ENCODE measurements at places on chromosomes 13 and 19.

DNA sequence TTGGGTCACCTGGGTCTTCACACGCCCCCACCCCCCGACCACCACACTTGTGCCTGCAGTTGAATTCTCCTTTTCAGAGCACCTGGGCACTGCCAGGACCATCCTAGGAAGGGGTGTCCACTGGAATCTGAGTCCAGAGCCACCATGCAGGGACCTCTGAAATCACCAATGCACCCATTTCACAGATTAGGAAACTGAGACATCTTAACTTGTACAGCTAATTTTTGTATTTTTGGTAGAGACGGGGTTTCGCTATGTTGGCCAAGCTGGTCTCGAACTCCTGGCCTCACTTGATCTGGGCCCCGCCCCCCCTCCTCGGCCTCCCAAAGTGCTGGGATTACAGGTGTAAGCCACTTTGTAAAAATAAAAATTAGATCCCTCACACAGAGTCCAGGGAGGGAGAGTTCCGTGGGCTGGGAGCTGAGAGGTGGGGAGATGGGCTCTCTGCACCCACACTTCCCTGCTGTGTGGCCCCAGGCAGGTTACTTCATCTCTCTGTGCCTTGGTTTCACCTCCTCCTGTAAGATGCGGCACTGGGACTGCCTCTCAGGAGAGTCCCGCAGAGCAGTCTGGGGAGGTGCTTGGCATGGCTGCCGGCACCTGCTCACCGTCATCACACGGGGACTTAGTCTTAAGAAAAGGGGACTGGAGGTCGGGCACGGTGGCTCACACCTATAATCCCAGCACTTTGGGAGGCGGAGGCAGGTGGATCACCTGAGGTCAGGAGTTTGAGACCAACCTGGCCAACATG lies 45.9 kb upstream of the C19orf12 start:
- no peak for DNase-seq
- H3K36me3 ChIP-seq: no peaks in the 10 kb centered on the region
- no peak overlapping the region for H3K4me3 ChIP-seq
- H3K27ac ChIP-seq: no peak overlapping the region
- peaks cover 4% of the 10 kb centered on the region for H3K4me1 ChIP-seq
- no peaks in the 10 kb centered on the region for H3K27me3 ChIP-seq

GRCh38 chr19:35357867-35358573 lies at the start of gene FFAR3:
Gene FFAR3, plus strand, starts transcription at chr19:35358460. Its CDS starts 431 bp downstream, at chr19:35358891.
- DNase-seq: no peak
- H3K27ac ChIP-seq: no peak within 1 kb of the TSS
- H3K36me3 ChIP-seq: no peaks in the 10 kb centered on the region

DNA sequence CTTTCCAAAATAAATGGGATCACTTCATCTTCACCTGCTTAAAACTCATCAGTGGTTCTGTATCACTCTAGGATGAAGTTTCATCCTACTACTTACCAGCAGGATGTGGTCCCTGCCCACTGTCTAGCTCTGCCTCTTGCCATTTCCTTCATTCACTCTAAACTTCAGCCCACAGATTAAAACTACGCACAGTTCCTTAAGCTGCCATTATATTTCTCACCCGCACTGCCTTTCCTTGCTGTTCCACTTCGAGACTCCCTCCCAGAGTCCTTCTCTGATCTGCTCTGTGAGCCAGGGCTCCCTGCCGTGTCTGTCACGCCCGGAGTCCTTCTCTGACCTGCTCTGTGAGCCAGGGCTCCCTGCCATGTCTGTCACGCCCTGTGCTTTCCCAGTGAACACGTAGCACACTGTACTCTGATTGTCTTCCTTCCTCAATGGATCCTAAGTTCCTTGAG lies 52.0 kb upstream of the NPAS1 start:
- H3K4me1 ChIP-seq: peaks cover 30% of the 10 kb centered on the region
- no peaks in the 10 kb centered on the region for H3K36me3 ChIP-seq
- peak overlapping the region; percentile 15 for H3K27ac ChIP-seq
- no peaks in the 10 kb centered on the region for H3K27me3 ChIP-seq
- H3K4me3 ChIP-seq: no peak overlapping the region

- H3K4me1 ChIP-seq: peaks cover 42% of the 10 kb centered on the region
- H3K4me3 ChIP-seq: peak overlapping the region; percentile 64
- H3K36me3 ChIP-seq: peaks cover 5% of the 10 kb centered on the region
- H3K27ac ChIP-seq: peak overlapping the region; percentile 66
- no peak for DNase-seq
Observed at GRCh38 chr19:18832306-18833140, 764 bp downstream of the UPF1 start.

- no peak for DNase-seq
- H3K4me1 ChIP-seq: no peaks in the 10 kb centered on the region
- no peak overlapping the region for H3K4me3 ChIP-seq
- no peaks in the 10 kb centered on the region for H3K36me3 ChIP-seq
- no peaks in the 10 kb centered on the region for H3K27me3 ChIP-seq
- H3K27ac ChIP-seq: no peak overlapping the region
Observed at GRCh38 chr13:77779552-77780272, 82.2 kb downstream of the SLAIN1 start.

DNA sequence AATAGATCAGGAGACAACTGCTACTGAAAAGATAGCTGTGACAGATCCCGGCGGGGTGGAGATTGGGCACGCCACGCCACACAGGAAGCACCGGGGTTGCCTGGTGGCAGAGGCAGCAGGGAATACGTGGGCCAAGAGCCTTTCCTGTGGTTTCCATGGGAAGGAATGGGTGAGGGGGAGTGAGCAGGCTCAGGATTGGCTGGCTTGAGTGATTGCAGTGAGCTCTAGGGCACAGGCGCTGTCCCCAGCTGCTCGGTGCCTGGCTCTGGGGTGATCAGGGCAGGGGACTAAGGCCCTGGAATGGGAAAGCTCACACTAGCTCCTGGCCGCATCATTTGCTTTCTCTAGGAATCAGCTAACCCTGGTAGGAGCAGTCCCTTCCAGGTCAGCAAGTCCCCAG lies 166.1 kb downstream of the USP12 start:
- peaks cover 4% of the 10 kb centered on the region for H3K4me1 ChIP-seq
- H3K36me3 ChIP-seq: no peaks in the 10 kb centered on the region
- H3K27ac ChIP-seq: no peak overlapping the region
- peaks cover 7% of the 10 kb centered on the region for H3K27me3 ChIP-seq
- DNase-seq: no peak

Measured in natural killer cell (primary cell).